Ovary (tissue), 10 donors: ENCODE measurements at places on chromosomes 7 and 10. TPM values are rescaled to one million over a fixed set of nuclear protein-coding genes. Genes with fewer than 3 reads are reported as not detected.
A peak's percentile ranks its signal among the peaks of the same experiment; 100 is the strongest.

CHN2 gene
- 28.3 TPM for total RNA-seq

GBX1 gene
- not detected for total RNA-seq

AIMP2 gene
- 17.5 TPM for total RNA-seq

BTRC gene
- total RNA-seq: 31.4 TPM

CCDC126 gene
- total RNA-seq: 11.4 TPM

GRCh38 chr7:25459057-25459456 lies 230.8 kb upstream of the NPVF start:
- H3K4me3 ChIP-seq: no peak overlapping the region
- no peaks in the 10 kb centered on the region for H3K36me3 ChIP-seq
- peaks cover 8% of the 10 kb centered on the region for H3K4me1 ChIP-seq
- no peaks in the 10 kb centered on the region for H3K27me3 ChIP-seq
- H3K27ac ChIP-seq: no peak overlapping the region
- DNase-seq: no peak

DNA sequence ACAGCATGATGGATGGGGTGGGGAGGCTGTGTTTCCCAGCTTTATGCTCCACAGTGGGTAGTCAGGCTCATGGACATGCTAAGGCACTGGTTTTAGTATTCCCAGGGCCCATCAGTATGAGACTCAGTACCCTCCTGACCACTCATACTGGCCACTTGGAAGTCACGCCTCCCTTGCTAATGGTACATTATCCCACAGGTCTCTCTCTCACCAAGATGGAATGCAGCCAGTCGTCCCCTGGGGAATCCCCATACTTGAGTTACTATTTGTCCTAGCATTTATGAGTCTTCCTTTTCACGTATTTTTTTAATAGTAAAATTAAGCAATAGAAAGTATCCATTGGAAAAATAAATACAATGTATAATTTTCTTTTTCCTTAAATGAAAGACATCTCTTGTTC lies 80.6 kb upstream of the TBX20 start:
- DNase-seq: no peak
- H3K4me3 ChIP-seq: no peak overlapping the region
- H3K36me3 ChIP-seq: no peaks in the 10 kb centered on the region
- H3K4me1 ChIP-seq: no peaks in the 10 kb centered on the region
- no peaks in the 10 kb centered on the region for H3K27me3 ChIP-seq

GRCh38 chr7:121204537-121204936 lies 124.3 kb upstream of the WNT16 start:
- no peak overlapping the region for H3K4me3 ChIP-seq
- H3K4me1 ChIP-seq: no peaks in the 10 kb centered on the region
- no peaks in the 10 kb centered on the region for H3K27me3 ChIP-seq
- H3K36me3 ChIP-seq: no peaks in the 10 kb centered on the region
- no peak for DNase-seq

DNA sequence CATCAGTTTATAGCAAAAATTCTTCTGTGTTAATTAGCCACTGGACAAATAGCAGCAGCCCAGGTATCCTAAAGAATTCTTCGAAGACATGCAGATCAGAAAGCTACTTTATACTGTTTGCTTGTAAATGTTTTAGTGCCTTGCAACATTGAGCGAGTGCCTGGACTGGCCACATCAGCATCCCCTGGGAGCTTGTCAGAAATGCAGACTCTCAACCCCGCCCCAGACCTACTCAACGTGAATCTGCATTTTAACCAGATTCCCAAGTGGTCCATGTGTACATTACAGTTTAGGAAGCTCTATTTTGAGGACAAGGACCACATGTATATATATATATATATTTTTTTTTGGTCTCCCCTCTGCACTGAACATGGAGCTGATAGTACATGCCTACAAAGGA lies 18.5 kb upstream of the PLEKHS1 start:
- H3K27me3 ChIP-seq: no peaks in the 10 kb centered on the region
- no peaks in the 10 kb centered on the region for H3K4me1 ChIP-seq
- no peak overlapping the region for H3K27ac ChIP-seq
- DNase-seq: no peak
- no peak overlapping the region for H3K4me3 ChIP-seq

GRCh38 chr7:149293946-149294633 lies 32.1 kb downstream of the ZNF783 start:
- H3K4me3 ChIP-seq: no peak overlapping the region
- no peak for DNase-seq
- H3K4me1 ChIP-seq: peaks cover 10% of the 10 kb centered on the region
- H3K27me3 ChIP-seq: no peaks in the 10 kb centered on the region
- H3K36me3 ChIP-seq: no peaks in the 10 kb centered on the region
- H3K27ac ChIP-seq: no peak overlapping the region

DNA sequence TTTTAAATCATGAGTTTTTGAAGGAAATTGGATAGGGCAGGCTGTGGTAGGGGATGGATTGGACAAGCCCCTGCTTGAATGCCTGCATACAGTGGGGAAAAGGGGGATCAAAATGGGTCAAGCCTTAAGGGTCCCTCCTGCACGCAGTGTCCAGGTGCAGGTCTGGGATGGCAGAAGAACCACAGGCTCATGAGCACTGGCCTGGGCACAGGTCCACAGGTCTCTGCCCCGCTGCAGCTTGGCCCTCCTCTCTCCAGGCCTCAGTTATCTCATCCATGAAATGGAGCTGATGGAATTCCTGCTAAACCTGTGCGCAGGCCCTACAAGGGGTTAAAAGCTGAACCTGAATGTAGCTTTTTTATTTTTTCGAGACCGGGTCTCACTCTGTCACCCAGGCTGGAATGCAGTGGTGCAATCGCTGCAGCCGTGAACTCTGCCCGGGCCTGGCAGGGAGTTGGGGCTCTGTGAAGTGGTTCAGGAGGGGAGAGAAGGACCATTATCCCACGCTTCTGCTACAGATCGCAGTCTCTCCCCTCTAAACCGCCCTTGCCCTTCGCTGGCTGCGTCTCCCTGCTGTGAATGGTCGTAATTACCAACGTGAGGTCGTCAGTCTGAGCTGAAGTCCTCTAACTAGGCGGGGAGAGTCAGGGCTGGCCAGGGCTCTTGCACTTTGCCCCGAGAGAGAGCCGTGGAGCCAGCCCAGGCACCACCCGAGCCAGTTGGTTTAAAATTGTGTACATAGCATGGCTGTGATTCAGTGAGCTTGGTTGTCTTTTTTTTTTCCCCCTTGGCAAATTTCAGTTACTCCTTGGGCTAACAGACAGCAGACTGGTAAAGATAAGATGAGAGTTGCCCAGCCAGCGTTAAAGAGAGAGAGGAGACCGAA lies 77.5 kb upstream of the GTF2I start:
- peak; percentile 69 for DNase-seq
- no peaks in the 10 kb centered on the region for H3K27me3 ChIP-seq
- no peaks in the 10 kb centered on the region for H3K36me3 ChIP-seq

GRCh38 chr7:9097565-9098060 lies 664.2 kb downstream of the NXPH1 start:
- DNase-seq: no peak
- H3K4me3 ChIP-seq: no peak overlapping the region
- H3K27ac ChIP-seq: no peak overlapping the region
- no peaks in the 10 kb centered on the region for H3K4me1 ChIP-seq
- H3K36me3 ChIP-seq: no peaks in the 10 kb centered on the region
- H3K27me3 ChIP-seq: no peaks in the 10 kb centered on the region

- no peak for DNase-seq
- H3K4me3 ChIP-seq: no peak overlapping the region
- no peak overlapping the region for H3K27ac ChIP-seq
- no peaks in the 10 kb centered on the region for H3K27me3 ChIP-seq
- no peaks in the 10 kb centered on the region for H3K4me1 ChIP-seq
These were observed 62.7 kb downstream of the ADRA2A start for GRCh38 chr10:111139567-111139966.

- H3K4me1 ChIP-seq: peaks cover 3% of the 10 kb centered on the region
- no peaks in the 10 kb centered on the region for H3K27me3 ChIP-seq
- H3K27ac ChIP-seq: no peak overlapping the region
- no peaks in the 10 kb centered on the region for H3K36me3 ChIP-seq
- H3K4me3 ChIP-seq: no peak overlapping the region
- DNase-seq: no peak
These were observed 42.1 kb downstream of the NOD1 start for GRCh38 chr7:30436518-30436917.

- H3K4me1 ChIP-seq: no peaks in the 10 kb centered on the region
- DNase-seq: no peak
- H3K27ac ChIP-seq: no peak overlapping the region
- no peaks in the 10 kb centered on the region for H3K36me3 ChIP-seq
These were observed 109.6 kb upstream of the STARD3NL start for GRCh38 chr7:38068461-38068860.

DNA sequence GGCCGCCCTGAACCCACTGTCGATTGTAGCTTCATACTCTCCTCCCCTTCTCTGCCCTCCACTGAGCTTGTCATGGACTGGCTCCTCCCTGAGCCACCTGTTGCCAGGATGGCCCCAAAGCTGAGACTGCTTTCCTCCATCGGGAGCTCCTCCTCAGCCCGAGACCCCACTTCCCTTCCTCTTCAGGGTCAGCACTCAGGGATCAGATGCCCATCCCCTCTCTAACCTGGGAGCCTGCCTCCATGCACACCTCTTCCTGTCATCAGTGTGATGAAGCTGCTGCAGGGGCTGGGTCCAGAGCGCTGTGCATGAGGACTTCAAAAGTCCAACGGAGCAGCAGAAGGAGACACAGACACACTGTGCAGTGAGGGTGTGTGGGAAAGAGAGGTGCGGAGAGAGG lies 201.1 kb downstream of the WDR37 start:
- no peak overlapping the region for H3K4me3 ChIP-seq
- H3K36me3 ChIP-seq: no peaks in the 10 kb centered on the region
- DNase-seq: no peak
- H3K27me3 ChIP-seq: no peaks in the 10 kb centered on the region

GRCh38 chr7:24741679-24742505 lies 15.4 kb downstream of the GSDME start:
- peak; percentile 67 for DNase-seq
- H3K27me3 ChIP-seq: no peaks in the 10 kb centered on the region
- no peak overlapping the region for H3K27ac ChIP-seq
- H3K4me3 ChIP-seq: no peak overlapping the region
- no peaks in the 10 kb centered on the region for H3K36me3 ChIP-seq

- no peaks in the 10 kb centered on the region for H3K27me3 ChIP-seq
- DNase-seq: no peak
- H3K27ac ChIP-seq: no peak overlapping the region
- H3K4me1 ChIP-seq: no peaks in the 10 kb centered on the region
- H3K36me3 ChIP-seq: no peaks in the 10 kb centered on the region
These were observed 122.3 kb downstream of the SVIL start for GRCh38 chr10:29512425-29512974.

GRCh38 chr10:60277656-60278055 lies 112.0 kb downstream of the ANK3 start:
- no peak overlapping the region for H3K27ac ChIP-seq
- DNase-seq: no peak
- H3K4me3 ChIP-seq: no peak overlapping the region

DNA sequence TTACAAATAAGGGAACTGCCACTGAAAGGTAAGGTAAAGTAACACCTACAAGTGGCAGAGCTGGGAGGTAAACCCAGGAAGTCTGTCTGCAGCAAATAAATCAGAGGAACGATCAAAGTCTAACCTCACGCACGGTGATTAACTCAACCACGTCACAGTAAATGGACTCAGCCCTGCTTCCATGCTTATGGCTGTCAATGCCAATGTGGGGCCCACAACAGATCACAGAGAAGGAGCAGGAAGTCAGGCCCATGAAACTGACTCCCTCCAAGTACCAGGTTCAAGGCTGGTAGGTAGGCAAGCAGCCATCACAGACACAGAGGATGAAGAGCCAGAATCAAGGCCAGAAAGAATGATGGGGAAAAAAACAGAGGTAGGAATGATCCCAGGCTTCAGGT lies 38.0 kb upstream of the ACSL5 start:
- no peaks in the 10 kb centered on the region for H3K36me3 ChIP-seq
- no peaks in the 10 kb centered on the region for H3K4me1 ChIP-seq
- H3K4me3 ChIP-seq: no peak overlapping the region
- no peaks in the 10 kb centered on the region for H3K27me3 ChIP-seq

DNA sequence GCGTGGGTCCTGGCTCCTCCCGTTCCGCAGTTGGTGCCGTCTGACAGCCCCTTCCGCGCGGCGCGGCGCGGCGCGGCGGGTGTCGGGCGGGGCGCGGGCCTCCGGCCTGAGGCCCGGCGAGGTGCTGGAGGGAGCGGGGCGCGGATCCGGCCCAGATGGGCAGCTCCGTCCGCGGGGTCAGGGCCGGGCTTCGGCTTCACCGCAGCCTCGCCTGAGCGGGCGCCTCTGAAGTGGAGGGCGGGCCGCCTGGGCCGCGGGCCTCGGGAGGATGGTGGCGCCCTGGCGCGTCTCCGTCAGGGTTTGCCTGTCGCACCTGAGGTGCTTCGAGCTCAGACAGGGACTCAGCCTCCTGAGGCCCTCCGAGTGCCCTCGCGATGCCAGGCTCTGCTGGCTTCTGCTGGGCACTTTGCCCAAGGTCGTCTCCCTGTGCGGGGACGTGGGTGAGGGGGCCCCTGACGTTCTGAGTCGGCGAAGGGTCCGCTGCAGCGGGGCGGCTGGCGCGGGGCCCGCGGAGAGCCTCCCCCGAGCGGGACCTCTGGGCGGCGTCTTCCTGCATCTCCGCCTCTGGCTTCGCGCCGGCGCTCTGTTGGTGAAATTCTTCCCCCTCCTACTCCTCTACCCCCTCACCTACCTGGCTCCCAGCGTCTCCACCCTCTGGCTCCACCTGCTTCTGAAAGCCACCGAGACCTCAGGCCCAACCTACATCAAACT lies 473 bp downstream of the ADCK2 start:
- DNase-seq: peak; percentile 83
- peak overlapping the region; percentile 75 for H3K4me3 ChIP-seq
- no peaks in the 10 kb centered on the region for H3K4me1 ChIP-seq
- peak overlapping the region; percentile 78 for H3K27ac ChIP-seq
- no peaks in the 10 kb centered on the region for H3K36me3 ChIP-seq
- H3K27me3 ChIP-seq: no peaks in the 10 kb centered on the region

- no peaks in the 10 kb centered on the region for H3K27me3 ChIP-seq
- H3K27ac ChIP-seq: no peak overlapping the region
- no peaks in the 10 kb centered on the region for H3K4me1 ChIP-seq
- no peak for DNase-seq
- H3K4me3 ChIP-seq: no peak overlapping the region
- H3K36me3 ChIP-seq: no peaks in the 10 kb centered on the region
These were observed 235.6 kb upstream of the KLF6 start for GRCh38 chr10:4020631-4021030.

GRCh38 chr10:5628451-5629302 lies 37.7 kb downstream of the ASB13 start:
- H3K27ac ChIP-seq: peak overlapping the region; percentile 57
- peaks cover 5% of the 10 kb centered on the region for H3K4me1 ChIP-seq
- DNase-seq: no peak
- no peaks in the 10 kb centered on the region for H3K27me3 ChIP-seq

DNA sequence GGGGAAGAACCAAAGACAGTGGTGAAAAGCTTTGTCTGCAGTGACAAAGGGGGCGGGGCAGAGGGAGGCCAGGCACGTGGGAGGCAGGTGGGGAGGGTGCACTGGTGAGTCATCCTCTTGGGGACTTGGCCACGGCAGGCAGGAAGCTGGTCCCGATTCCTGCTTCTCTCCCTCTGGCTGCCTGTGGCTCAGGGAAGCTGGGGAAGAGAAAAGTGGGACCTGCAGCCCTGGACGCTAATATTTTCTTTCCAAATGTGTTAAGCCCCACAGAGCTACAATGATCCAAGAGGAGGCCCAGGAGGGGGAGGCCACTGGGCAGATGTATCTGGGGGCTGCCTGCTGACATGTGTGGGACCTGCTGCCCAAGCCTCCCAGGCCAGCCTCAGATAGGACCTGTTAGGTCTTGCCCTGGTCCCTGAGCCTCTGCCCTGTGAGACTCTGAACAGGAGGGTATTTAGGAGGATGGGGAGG lies 231.8 kb downstream of the KCNMA1 start:
- H3K4me3 ChIP-seq: no peak overlapping the region
- H3K36me3 ChIP-seq: no peaks in the 10 kb centered on the region
- no peak overlapping the region for H3K27ac ChIP-seq
- H3K27me3 ChIP-seq: no peaks in the 10 kb centered on the region
- DNase-seq: peak; percentile 72
